ENCODE measurements at places on chromosomes 16 and 17.

GRCh38 chr17:81160306-81160705 is 5.0 kb upstream of the PVALEF start:
- DNase-seq, result no peak

- DNase-seq, result peak; percentile 30
Measured at GRCh38 chr16:80938004-80938878, 68.4 kb downstream of the CMC2 start.

- no peak for DNase-seq
Measured at GRCh38 chr17:81285894-81286293, 9.2 kb downstream of the SLC38A10 start.

- peak; percentile 61 for DNase-seq
Measured at GRCh38 chr17:31299624-31300023, 2.6 kb upstream of the OMG start.

DNA sequence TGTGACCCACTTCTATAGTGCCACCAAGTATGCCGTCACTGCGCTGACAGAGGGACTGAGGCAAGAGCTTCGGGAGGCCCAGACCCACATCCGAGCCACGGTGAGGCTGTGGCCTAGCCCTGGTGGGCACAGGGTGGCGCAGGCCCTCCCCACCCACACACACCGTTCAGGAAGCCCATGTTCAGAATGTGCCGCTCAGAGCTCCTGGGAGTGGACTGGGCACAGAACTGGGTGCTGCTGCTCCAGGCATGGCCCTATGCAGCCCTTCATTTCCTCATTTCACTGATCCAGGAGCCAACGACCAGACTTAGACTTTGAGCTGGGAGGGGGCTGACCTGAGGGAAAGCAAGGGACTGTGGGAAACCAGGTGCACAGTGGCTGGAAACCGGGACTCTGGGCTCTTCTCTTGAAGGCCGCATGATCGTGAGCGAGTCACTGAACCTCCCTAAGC is 2.4 kb upstream of the MRM1 start:
- DNase-seq, result no peak

- no peak for DNase-seq
Measured at GRCh38 chr16:1278477-1278876, 22.6 kb downstream of the TPSD1 start.

- peak; percentile 8 for DNase-seq
Measured at GRCh38 chr17:39702901-39703893, 3.3 kb downstream of the ERBB2 start.

GRCh38 chr16:28913946-28914724 is 10.9 kb downstream of the RABEP2 start:
- peak; percentile 61 for DNase-seq

DNA sequence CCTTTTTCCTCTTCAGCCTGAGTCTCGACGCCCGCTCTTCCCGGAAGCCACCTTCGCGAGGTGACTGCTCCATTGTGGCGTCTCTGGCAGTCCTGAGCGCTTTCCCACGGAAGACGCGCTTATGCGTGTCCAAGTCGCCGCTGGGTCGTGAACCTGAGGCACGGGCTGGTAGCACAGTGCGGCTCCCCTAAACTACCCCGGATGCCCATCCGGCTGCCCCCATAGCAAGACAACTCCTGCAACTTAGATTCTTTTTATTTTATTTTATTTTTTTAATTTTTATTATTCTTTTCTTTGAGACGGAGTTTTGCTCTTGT is 2.1 kb upstream of the ESRP2 start:
- no peak for DNase-seq

DNA sequence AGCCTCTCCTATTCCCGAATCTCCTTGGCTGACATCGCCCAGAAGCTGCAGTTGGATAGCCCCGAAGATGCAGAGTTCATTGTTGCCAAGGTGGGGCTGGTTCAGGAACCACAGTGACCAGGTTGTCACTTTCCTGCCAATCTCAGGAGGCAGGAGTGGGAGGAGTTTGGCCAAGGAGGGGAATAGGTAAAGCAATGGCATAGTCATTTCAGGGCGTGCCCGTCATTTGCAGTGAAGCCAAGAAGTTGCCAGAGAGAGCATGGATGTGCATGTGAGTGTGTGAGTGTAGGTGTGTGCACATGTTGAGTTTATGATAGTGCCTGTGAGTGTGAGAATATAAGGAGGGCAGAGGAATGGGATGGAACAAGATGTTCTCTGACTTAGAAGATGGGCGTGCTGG is 14.8 kb downstream of the PSMD3 start:
- DNase-seq, result no peak

DNA sequence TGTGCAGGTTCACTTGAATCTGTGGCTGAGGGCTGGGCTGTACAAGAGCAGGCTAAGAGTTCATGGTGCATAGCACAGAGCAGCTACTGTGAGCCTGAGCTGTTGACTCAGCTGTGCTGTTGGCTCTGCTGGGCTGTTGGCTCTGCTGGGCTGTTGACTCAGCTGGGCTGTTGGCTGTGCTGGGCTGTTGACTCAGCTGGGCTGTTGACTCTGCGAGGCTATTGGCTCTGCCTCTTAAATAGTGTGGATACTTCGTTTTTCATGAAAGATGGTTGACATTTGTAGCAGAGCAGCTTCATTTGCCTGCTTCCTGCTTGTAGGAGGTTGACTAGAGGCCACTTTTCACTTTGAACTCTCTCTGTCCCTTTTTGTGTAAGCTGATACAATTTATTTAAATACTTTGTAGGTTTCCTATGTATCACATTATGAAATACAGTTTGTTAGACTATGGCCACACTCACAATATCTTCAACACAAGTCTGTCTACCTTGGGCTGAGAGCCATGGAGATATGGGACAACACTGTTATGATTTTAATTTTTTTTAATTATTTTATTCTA is 40.3 kb upstream of the CCNF start:
- peak; percentile 83 for DNase-seq

DNA sequence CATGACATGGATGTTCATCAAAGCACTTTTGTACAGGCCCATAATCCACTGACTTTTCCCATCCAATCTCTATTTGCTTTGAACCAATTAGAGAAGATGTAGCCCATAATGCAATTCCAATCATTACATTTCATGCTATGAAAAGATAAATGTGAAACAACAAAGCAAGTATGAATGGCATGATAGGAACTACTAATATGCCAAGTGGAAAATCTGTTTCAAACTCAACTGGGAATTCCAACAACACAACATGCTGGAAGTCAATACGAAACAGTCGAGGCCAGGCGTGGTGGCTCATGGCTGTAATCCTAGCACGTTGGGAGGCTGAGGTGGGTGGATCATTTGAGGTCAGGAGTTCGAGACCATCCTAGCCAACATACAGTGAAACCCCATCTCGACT is 39.6 kb upstream of the TMEM97 start:
- no peak for DNase-seq

DNA sequence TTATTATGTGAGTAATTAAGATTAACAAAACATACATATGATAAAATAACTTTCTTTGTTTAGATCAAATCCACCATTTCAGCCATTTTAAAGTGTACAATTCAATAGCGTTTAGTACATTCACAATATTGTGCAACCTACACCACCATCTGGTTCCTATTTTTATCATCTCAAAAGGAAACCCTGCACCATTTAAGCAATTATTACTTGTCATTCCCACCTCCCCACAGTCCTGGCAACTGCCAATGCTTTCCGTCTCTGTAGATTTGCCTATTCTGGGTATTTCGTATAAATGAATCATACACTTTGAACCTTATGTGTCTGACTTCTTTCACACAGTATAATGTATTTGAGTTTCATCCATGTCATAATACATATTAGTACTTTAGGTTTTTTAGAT is 162.5 kb upstream of the CNTNAP4 start:
- no peak for DNase-seq

DNA sequence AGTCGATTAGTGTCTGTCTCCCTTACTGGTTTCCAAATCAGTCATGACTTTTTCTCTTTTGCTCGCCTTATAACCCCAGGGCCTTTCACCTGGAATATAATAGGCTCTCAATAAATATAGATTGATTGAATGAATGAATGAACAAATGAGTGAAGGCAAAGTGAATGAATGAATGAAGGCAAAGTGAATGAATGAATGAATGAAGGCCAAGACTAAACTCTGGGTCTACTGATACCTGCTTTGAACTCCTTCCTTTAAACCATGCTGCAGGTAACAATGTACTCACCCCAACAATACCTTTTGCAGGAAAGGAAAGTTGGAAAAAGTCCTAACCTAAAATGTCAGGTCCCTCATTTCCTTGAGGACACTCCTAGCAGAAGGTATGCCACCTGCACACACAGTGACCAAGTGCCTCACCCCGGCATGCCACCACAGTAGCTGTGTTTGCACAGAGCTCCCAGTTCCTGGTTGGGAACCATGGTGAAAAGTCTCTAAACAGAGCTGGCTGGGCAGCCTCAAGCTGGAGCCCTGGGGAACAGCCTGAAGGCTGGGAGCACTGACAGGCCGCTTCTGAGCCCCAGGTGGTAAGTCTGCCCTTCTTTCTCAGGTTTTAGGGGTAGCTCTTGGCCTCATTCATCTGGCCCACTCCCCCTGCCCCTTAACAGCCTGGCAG is 42.7 kb upstream of the ANKFN1 start:
- peak; percentile 36 for DNase-seq

- no peak for DNase-seq
Measured at GRCh38 chr16:57823836-57824235, 21.5 kb upstream of the KIFC3 start.

GRCh38 chr16:51211148-51211547 is 60.1 kb upstream of the SALL1 start:
- DNase-seq, result no peak

All from NCI-H69 (cell line).